Right ventricle myocardium inferior (tissue), 1 donor: ENCODE measurements at places on chromosomes 5 and 9. TPM values are rescaled to one million over a fixed set of nuclear protein-coding genes. Genes with fewer than 3 reads are reported as not detected.

The PRLR gene
- 0.38 TPM for total RNA-seq

The MYMK gene
- total RNA-seq: not detected

The SPATA6L gene
- total RNA-seq: 0.38 TPM

The PLAC8L1 gene
- total RNA-seq: not detected

GRCh38 chr5:133926489-133927299 is 41.7 kb downstream of the C5orf15 start:
- no peak for DNase-seq

DNA sequence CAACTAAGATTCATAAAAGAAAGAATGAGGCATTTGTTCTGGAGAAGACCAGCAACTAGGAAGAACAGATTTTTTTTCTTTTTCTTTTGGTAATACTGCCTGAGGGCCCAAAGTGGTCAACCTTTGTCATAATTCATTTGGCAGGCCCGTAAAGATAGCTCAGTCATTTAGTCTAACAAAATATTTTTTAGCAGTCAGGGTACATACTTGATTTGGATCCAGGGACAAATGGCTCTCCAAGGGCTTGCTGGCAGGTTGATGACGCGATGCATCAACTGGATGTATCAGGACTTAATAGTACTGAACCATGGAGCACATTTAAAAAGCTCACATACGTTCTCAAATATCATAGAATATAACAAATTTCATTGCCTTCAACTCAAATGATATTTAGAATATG is 203.4 kb upstream of the ZNF608 start:
- no peak for DNase-seq

DNA sequence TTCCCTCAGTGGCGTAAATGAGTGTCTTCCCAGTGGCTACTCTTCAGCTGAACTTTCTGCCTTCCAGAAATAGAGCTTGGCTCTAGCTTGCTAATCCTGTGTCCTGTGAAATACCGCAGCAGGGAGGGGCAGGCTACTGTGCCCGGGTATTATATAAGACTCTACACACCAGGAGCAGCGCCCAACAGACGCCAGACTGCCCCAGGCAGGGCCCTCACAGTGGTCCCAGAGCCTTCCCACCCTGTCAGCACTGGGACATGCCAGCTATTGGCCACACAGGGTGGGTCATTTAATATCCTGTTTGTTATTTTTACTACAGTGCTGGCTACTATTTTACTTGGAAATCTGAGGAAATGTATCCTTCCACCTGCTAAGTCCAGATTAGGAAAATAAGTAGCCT is 121.0 kb downstream of the FEM1C start:
- peak; percentile 76 for DNase-seq

GRCh38 chr5:137191179-137191578 is 307.9 kb downstream of the SPOCK1 start:
- no peak for DNase-seq

DNA sequence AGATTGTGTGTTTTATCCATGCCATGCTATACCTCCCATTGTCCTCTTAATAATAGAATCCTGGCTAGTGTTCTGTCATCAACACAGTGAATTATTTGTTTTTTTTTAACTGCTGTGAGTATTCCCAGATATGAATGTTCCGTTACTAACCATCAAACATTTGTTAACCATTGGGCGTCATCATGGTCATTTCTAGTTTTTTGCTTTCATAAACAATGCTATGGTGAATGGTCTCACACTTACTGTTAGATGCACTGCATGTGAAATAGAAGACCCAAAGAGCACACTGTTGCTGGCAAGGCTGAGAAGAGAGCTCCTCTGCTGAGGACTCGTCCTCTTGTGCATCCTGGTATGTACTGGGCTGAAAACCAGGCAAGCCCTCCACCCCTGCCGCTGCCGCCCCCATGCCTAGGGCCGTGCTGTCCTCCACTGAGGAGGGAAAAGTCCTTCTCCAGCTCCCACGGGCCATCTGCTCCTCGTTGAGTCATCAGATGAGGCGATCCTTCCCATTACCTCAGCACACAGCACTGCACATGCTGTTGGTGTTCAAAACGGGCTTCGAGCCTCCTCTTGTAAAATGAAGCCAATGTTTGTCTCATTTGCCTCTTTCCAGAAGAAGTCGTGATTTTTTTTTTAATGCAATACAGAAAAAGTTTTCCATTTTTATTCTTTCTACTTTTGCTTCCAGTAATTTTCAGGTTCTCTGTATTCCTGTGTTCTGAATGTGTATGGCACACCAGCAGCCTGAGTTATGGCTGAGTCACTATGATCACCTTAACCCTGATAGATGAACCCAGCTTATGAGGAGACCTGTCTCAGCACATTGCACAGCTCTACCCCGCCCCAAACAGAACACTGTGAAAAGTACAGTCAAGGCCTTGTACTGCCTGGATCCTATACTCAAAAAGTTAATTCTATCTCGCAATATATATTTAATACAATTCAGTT is 219.0 kb downstream of the AOPEP start:
- peak; percentile 65 for DNase-seq

DNA sequence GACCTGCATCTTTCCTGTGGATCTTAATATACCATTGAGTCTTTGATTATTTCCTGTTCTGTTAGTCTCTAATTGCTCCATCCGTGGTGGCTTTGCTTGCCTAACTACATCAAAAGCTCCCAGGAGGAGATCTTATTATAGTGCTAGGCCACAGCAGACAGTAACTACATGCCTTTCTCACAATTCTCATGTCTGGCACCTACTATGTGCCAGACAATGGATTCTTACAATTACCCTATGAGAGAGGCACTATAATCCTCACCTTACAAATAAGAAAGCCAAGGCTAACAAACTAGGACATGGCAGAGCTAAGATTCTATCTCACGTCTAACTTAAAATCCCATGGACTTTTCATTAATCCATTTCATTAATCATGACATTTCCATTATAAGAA is 70.3 kb upstream of the TARS1 start:
- no peak for DNase-seq

DNA sequence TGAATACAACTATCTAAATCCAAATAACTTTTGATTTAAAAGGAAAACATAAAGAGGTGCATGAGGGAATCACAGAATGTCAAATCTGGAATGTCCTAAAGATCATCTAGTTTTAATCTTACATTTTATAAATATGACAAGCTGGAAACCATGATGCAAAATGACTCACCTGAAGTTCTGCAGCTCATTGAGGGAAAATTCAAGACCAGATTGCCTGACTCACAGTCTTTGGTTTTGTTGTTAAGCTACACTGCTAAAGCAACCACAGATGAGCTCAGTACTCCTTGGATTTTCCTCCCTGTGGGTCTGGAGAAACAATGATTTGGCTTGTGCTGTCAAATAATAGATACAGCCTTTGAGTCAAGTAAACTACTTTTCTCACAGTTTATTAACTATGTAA is 19.1 kb upstream of the EDIL3 start:
- no peak for DNase-seq

- no peak for DNase-seq
Measured at GRCh38 chr9:115548609-115549260, 430.8 kb upstream of the TNC start.

DNA sequence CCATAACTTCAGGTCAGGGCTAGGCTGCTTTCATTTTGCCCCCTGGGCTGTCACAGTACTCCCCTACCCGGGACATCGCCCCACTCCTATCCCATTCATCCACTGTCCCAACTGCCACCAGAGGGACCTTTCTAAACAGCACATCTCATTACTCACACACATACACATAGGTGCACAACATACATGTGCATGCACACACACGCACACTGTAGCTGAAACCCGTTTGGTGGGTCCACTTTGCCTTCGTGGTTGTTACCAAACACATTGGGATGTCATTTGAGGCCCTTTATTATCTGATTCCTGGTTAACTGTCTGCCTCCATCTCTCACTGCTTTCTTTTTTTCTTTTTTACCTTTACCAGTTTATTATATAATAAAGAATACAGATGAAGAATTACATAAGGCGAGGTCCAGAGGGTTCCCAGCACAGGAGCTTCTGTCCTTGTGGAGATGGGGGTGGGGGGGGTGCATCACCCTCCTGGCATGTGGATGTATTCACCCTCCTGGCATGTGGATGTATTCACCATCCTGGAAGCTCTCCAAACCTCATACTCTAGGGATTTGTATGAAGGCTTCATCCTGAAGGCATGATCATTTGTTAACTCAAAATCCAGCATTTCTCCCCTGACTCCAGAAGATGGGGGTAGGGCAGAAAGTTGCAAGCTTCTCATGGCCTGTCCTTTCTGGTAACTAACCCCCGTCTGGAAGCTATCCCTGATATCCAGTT is 186.0 kb downstream of the GOLPH3 start:
- DNase-seq: no peak

GRCh38 chr5:78706825-78707224 is 58.3 kb upstream of the LHFPL2 start:
- no peak for DNase-seq

DNA sequence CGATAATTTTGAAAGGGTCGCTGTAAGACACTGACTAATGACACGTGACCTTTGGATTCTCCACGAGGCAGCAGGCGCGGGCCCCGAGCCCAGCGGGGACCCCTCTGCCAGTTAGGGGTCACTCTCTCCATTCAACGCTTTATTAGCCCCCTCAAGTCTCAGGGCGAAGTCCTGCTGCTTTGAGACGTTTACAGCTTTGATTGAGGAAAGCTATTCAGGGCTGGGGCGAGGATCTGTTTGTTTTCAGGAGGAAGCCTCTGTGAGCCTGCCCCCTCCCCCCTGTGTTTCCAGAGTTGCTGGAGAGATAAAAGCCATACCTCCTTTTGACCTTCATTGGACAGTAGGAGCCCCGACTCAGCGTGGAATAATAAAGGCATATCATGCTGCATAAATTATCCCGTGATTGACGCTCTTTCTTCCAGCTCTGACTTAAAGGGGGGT is 31.4 kb upstream of the MSX2 start:
- DNase-seq: no peak

- DNase-seq: no peak
Measured at GRCh38 chr9:130984521-130984920, 24.5 kb upstream of the LAMC3 start.

DNA sequence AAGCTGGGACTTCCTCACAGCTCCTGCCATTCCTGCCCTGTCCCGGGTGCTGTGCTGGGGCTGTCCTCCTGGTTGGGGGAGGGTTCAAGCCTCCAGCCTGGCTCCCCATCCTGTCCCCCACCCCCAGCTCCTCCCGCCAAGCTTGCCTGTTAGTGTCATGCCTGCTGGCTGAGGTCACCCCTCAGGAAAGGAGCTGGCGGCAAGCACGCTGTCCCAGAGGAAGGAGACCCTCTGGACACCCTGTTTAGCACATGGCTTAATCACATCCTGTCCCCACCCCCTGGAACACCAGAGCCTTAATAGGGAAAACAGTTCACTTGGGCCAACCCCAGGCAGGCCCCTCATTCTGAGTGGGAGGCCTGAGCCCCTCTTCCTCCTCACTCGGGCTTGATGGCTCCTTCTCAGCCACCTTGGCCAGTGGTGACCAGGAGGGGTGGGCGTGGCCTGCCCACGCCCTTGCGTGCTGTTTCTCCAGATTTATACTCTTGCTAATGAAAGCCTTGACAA is 9.2 kb upstream of the PHYHD1 start:
- DNase-seq: peak; percentile 82

DNA sequence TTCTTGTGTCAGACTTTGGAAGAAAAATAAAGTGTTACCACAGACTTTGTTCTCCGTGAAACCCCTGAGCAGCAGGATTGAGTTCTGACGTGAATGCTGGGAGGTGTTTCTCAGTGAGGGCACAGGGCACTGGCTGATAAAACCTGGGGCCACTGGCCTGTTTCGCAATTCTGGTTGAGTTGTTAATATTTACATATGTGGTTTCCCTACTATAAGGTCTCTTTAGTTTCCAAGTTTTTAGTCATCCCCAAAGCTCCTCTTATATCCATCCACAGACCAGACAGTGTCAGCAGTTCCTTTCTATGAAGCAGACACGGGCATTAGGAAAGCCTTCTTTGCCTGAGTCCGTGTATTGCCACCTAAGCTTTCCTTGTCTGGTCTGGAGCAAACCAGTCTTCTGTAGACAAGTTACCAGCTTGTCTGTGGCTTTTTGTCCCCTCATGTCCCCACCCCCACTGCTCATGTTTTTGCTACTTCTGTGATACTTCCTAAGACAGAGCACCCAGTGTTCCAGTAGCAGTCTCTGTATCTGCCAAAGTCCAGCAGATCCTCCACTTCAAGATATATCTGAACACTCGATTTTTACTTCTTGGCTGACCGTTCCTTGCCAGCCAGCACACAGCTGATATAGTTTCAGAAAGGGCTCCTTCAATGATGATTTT is 42.0 kb downstream of the ACO1 start:
- no peak for DNase-seq

DNA sequence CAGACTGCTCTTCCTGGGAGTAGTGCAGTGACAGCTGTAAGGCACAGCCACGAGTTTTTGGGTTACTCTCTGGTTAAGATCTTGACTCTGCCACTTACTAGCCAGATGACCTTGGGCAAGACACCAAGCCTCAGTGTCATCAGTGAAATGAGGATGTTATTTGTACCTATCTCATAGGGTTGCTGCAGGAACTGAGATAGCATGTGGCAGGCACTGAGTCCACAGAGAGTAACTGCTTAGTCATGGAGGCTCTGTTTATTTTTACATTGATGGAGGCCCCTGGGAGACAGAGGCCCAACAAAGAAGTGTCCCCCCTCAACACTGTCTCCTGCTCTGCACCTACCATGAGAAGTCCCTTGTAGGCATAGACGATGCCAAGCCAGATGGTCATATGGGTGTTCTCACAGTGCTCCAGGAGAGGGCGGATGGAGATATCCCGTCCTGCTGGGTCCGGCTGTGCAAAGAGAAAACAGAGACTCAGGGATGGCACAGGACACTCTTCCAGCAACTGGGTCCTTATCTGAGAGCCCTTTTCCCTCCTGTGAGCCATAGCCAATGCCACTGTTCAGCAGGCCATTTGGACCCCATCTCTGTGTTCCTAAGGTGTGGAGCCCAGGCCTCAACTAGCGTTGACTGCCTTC is 55.4 kb upstream of the TBC1D2 start:
- DNase-seq: no peak

GRCh38 chr9:105168870-105169319 is 75.6 kb upstream of the SLC44A1 start:
- no peak for DNase-seq

DNA sequence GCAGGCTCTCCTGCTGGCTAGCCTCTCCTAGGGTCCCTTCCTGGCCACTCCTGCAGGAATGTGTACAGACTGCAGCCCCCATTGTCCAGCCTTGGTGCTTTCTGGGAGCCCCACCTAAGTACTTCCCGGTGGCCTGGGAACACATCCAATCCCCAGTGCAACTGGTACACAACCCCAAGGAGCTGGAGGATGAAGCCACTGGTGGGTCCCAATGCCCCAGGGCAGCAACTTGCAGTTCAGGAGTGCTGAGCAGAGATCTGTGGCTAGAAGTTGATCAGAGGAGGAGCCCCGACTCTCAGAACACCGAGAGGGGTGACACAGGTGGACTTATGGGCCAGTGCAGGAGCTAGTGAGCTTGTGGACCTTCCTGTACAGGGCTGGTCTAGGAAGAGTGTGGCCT is 1093.7 kb upstream of the ACO1 start:
- peak; percentile 52 for DNase-seq

GRCh38 chr9:95104980-95105379 is 212.5 kb downstream of the FANCC start:
- no peak for DNase-seq

- no peak for DNase-seq
Measured at GRCh38 chr5:80755626-80756025, 100.8 kb upstream of the DHFR start.
